CD4-positive, alpha-beta T cell treated with Interleukin-2 at 100 ng/mL for 4 hours (primary cell): ENCODE measurements at places on chromosomes 3 and 15.

GRCh38 chr3:195423818-195424217 lies 19.0 kb downstream of the ACAP2 start:
- no peak for DNase-seq

GRCh38 chr3:17894434-17895060 lies 152.1 kb upstream of the TBC1D5 start:
- DNase-seq: no peak

GRCh38 chr15:39362821-39363561 lies 217.9 kb upstream of the THBS1 start:
- no peak for DNase-seq

DNA sequence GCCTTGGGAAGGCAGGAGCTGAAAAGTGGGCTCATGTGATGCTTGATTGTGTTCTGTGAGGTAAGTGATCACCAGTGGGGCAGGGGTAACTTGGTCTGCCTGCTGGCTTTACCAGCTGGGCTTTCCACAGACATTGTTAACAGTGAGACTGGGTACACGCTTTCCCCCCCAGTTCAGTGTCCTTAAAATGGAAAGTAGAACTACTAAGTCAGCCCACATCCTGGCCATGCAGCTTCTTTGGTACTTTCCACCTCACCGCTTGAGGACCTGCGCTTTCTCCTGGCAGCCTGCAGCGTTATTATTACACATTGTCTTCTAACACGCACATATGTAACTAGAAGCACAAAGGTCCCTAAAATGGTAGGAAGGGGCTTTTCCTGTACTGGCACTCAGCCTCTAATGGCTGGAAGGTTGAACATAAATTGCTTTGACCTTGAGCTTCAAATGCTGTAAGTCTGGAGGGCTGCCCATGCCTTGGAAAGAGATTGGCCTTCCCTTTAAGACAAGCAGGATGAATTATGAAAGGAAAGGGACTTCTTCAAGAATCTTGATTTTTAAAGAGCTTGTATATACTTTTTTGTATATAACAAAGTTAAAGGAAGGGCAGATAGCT lies 216.1 kb upstream of the ROPN1 start:
- no peak for DNase-seq

DNA sequence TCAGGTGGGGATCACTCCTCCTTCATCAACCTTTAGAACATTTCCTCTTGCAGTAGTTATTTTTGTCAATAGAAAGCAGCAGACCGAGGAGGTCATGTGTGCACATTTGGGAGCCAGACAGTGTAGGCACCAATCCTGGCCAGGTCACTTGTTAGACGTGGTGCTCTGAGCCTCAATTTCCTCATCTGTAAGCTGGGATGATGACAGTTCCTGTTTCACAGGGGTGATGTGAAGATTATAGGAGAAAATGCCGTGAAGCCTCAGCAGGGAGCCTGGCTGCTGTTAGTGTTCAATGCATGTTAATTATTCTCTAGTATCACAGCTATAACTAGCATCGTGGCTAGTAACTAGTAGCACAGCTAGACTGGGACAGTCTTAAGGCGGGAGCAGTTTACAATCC lies 64.7 kb downstream of the ATP2B2 start:
- DNase-seq: no peak

DNA sequence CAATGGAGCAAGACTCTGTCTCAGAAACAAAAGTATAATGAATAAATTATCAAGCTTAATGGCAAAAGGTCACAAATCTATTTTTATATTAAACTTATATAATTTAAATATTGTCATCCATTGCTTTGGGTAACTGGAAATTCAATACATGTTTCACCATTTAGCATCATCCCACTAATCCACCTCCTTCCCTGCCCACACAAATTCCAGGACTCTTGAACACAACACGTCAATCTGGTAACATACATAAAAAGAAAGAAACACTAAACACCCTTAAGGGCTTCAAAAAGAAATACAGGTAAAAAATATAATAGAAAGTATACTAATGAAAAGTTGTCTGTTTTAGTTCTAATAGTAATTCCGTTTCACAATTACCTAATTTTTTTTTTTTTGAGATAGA lies 149.4 kb downstream of the STAG1 start:
- DNase-seq: no peak

DNA sequence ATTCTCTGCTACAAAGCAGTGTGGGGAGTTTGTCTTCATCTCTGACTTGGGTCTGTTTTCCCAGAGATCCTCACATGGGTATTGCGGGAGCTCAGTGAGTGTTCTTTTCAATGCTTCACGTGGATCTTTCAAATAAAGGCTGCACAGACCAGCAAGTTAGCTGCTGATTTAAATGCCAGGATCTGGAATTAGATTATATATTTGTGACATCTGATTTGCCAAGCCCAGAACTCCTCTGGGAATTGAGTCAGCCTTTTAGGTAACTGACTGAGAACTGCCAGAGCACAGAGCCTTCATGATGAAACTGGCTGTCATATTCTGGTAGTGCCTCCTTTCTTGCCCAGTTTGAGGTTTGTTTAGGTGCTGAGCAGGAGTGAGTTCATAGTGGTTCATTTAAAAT lies 14.7 kb downstream of the EDEM1 start:
- DNase-seq: no peak

DNA sequence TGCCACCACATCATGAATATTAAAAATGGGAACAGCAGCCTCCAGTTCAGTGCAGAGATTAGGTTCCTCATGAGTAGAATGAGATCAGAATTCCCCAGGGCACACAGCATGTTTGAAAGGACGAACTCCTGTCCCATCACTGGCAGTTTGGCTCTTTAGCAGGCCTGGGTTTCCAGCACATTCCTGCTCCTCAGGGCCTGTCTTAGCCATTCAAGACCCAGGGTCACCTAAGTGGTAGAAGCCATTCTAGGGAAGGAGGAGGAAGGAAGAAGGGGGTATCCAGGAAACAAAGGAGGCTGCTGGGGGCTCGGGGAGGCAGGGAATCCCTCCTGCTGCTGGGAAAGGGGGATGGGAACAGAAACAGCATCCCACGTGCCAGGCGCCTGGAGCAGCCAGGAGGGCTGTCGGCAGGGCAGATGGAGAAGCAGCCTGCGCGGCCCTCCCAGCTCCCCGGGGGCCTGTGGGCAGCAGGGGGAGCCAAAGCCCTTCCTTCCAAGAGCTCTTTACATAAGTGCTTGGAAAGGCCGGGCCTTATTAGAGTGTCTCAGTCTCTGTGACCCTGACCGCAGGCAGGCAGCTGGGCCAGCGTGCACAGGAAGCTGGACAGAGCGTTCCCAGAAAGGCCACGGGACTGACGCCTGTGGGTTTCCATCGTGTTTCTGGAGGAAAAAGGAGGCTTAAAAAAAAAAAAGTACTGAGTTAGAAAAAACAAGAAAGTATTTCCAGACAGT lies 24.7 kb downstream of the LOXL1 start:
- peak; percentile 74 for DNase-seq

DNA sequence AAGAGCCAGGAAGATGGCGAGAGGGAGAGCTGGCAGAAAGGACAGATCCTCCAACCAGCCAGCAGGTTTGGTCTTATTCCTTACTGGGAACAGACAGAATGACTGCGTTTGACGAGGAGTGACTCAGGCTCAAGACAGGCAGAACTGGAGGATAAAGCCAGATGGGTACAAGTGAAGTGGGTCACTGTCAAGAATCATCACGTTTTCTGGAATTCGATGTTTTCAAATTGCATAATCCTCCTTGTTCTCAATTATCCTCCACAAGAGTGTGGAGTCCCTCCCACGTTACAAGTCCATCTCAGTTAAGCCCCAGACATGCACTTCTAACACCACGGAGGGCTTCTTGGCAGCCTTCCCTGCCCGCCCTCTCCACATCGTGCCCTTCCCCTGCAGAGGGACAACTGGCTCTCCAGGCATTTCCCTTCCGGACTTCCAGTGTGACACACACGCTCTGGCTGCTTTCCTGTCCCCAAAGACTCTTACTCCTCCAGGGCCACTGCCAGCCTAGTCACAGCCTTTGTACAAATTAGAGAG lies 183.1 kb downstream of the CHST2 start:
- DNase-seq: no peak
